ENCODE measurements at places on chromosomes 7 and 10.

DNA sequence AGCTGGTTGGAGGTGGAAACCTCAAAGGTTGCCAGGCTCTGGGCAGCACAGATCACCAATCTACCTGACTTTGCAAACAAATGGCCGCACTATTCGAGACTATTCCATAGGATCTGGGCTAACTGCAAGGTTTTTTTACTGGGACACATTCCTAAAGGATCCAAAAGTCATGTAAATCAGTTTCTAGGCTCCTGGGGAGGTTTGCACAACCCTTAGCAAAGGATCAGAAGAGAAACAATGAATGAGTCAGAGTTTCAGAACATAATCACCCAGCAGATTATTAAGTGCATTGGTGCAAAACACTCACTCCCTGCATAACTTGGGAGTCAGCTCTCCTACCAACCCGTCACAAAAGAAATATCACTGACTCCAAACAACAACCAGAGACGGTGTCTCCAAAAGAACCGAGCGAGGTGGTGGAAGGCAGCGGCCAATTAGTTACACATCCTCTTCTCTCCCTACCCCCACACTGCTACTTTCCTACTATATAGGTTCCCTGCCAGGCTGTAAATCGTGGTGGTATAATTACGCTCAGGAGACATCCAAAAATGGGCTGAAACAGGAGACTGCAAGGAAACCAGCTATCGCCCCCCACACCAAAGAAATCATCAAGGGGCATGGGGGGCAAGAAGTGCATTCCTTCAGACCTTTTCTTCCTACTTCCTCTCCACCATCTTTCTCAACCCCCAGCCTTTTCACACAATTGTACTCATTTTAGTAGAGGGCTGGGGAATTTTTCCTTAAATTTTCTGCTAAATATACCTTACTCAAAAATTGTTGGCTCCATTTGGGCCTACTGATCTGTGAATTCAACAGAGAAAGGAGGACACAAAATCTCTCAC, 3.2 kb downstream of the UBE2H start:
- DNase-seq = peak; percentile 42

DNA sequence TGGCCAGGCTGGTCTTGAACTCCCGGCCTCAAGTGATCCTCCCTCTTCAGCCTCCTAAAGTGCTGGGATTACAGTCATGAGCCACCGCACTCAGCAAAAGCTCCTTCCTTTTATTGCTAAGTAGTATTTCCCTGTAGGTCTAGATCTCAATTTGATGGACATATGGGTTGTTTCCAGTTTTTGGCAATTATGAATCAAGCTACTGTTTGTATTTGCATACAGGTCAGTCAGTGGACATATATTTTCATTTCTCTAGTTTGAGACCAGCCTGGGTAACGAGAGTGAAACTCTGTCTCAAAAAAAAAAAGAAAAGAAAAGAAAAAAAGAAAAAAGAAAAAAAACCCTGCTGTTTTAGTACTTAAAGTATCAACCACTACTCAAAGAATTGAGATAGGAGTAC, 6.4 kb upstream of the PRKRIP1 start:
- DNase-seq = no peak

- DNase-seq = no peak
Measured at GRCh38 chr7:5693529-5693928, 87.9 kb downstream of the RNF216 start.

DNA sequence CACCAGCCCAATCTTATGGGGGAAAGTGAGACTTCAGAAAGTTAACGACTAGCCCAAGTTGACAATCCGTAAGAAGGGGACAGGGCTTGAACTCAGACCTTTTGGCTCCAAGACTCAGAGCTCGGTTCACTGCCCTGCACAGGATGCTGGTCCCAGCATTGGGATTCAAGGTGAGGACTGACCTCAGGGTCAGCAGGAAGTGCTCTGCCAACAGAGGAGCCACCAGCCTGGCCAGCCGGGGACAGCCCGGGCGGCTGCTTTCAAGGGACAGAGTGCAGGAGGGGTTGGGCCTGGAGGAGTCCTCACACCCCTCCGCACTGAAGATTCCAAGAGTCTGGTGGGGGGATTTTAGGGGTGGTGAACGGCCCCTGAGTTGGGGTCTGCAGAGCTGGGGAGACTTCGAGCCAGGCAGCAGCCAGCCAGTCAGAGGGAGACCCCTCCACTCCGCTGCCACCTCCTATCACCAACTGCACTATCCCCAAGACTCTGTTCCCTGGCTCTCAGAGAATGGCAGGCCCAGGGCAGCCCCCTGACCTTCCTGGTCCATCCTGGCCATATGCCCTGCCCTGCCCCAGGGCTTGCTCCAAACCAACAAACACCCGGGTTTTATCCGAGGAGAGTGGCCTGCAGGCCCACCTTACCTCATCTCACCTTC, 19.7 kb downstream of the TLL2 start:
- DNase-seq = no peak

DNA sequence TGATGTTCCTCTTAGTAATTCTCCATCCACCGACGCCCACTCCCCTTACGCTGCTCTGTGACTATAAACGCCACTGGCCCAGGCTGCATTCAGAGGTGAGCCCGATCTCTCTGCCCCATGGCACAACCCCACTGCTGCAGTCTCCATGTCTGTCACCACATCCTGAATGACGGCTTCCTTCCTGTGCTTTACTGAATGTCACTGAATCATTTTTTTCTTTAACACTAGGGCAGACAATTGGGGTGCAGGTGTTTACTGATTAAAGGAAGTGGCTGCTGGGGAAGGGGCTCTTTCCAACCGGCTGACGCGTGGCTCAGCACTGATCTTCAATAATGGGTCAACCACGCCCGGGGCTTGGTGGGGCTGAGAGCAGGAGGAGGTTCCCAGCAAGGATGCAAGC, 208.3 kb downstream of the USP6NL start:
- DNase-seq = peak; percentile 83

- no peak for DNase-seq
Measured at GRCh38 chr7:92992483-92992882, 125.3 kb downstream of the SAMD9 start.

DNA sequence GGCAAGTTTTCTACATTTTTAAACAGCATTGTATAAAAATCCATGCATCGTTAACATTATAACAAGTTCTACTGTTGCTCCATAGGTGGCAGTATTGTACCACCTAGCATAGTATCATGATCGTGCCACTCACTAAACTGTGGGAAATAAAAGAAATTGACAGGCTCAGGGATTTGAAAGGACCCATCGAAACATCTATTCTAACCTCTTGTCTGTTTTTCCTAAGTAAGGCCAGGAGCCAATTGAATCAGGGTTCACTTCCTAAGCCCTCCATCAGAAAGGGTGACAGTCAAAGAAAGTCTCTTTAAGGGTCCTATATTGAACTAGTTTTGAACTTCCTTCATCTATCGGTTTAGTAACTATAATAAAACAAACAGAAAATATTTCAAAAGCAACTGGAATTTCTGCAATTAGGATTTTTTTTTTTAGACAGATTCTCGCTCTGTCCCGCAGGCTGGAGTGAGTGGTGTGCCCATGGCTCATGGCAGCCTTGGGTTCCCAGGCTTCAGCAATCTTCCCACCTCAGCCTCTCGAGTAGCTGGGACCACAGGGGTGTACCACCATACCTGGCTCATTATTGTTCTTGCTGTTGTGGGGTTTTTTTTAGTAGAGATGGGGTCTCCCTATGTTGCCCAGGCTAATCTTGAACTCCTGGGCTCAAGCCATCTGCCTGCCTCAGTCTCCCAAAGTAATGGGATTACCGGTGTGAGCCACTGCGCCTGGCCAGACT, 9.4 kb downstream of the HACD1 start:
- DNase-seq = peak; percentile 14

- no peak for DNase-seq
Measured at GRCh38 chr10:119325131-119325530, 117.8 kb downstream of the GRK5 start.

DNA sequence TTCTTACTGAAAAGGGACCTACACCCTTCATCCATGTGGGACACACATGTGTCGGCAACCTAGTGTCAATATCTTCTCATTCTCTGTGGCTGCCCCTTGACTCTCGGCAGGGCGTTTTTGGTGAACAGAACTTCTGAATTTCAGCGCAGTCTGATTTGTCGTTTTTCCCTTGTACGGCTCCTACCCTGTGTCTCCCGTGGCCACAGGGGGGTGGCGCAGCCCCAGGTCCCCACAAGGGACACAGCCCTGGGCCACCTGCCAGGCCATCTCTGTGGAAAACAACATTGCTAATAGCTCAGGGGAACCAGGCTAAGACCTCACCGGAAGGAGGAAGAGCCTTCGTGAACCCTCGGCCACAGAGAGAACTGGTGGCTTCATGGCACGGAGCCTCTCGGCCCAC, 53.1 kb upstream of the NKX6-2 start:
- DNase-seq = no peak

DNA sequence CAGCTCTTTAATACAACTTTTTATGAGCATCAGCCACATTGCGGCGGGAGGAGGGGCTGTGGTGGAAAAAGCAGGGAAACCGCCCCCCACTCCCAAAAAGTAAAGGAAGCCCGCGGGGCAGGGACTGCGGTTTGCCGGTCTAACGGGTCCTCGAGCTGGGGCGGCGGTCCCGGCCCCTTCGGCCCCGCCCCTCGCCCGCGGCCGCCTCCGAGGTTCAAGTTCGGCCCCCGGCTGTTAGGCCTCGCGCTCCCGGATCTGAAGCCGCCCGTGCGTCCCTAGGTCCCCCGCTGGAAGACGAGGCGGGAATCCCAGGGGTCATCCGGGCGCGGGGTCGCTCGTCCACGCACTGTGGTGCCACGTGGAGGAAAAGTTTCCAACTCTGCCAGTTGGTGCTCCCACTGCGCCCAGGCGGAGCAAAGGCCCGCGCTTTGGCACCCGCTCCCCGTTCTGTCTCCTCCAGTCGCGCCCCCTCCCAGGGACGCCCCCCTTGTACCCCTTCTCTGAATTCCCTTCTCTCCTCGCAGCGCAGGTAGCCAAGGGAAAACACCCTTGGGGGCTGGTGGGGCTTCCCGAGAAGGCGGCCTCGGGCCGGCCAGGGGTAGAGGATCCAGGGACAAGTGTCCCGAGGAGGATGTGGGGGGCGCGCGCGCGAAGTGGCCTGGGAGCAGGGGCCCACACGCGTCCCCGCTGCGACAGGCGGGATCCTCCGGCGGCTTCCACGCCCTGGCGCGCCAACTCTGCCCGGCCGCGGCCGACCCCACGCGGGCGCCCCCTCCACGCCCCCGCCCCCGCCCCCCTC, 798 bp upstream of the AUTS2 start:
- peak; percentile 22 for DNase-seq

GRCh38 chr7:15837306-15837950, 150.9 kb upstream of the MEOX2 start:
- DNase-seq = no peak

GRCh38 chr10:48599830-48600134, 5.1 kb downstream of the ARHGAP22 start:
- no peak for DNase-seq

- no peak for DNase-seq
Measured at GRCh38 chr7:46414946-46415345, 493.9 kb upstream of the IGFBP3 start.

GRCh38 chr10:117217196-117217761, 20.0 kb downstream of the KCNK18 start:
- peak; percentile 38 for DNase-seq

DNA sequence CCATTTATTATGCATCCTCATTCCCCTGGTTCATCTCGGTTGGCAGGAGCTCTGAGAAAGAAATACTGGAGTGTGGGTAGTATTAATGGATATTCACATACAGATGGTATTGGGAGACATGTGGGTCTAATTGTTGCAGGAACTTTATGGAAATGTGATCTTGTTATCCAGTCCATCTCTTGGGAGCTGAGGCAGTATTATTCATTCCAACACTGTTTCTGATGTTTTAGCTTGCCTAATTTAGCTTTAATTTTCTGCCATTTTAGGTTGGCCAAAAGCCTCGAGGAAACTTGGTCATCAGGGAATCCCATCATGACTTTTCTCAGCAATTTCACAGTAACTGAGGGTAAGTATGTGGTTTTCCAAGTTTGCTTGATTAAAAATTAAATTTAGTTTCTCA, 125.7 kb downstream of the ABCA13 start:
- no peak for DNase-seq

GRCh38 chr10:119024882-119025281, 4.6 kb upstream of the NANOS1 start:
- no peak for DNase-seq

DNA sequence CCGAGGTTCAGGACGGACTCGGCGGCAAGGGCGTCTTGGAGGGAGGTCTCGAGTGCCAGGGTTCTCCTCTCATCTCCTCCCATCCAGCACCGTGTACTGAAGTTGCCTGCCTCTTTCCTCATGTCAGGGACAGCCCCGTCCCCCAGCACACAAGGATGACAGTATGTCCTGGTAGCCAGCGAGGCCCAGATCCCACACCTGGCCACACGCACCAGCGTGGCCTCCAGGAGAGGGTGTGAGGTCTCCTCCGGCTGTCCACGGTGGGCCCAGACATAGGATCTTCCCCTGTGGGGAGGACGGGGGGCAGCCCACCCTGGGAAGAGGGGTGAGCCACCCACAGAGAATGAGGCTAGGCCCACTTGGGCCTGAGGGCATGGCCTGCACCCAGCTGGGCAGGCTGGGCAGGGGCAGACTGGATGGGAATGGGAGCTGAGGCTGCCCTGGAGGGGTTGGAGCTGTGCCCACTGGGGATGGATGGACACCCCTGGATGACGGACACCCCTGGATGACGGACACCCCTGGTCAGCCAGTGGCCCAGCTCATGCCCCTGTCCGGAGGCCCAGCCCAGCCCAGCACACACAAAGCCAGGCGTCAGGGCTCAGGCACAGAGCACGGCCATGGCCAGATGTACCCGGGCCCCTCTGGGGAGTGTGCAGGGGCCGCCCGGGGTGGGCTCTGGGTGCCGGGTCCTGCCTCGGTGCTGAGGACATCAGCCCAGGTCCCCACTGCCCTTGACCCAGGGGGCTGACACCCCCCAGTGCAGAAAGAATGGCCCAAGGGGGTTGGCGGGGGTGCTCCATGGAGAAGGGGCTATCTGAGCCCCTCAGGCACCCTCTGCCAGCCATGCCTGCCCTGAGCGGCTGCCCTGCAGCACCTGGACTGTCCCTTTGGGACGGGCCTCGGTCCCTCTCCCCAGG, 30.9 kb upstream of the CFAP46 start:
- DNase-seq = no peak

GRCh38 chr10:84798312-84798711, 469.9 kb downstream of the CCSER2 start:
- DNase-seq = no peak

- DNase-seq = no peak
Measured at GRCh38 chr7:27079234-27079975, 16.4 kb downstream of the HOXA1 start.

All from activated CD4-positive, alpha-beta T cell treated with anti-CD3 and anti-CD28 coated beads for 36 hours (primary cell).